Activated CD8-positive, alpha-beta memory T cell treated with anti-CD3 and anti-CD28 coated beads for 1 hour (primary cell): ENCODE measurements at places on chromosomes 4 and X.

DNA sequence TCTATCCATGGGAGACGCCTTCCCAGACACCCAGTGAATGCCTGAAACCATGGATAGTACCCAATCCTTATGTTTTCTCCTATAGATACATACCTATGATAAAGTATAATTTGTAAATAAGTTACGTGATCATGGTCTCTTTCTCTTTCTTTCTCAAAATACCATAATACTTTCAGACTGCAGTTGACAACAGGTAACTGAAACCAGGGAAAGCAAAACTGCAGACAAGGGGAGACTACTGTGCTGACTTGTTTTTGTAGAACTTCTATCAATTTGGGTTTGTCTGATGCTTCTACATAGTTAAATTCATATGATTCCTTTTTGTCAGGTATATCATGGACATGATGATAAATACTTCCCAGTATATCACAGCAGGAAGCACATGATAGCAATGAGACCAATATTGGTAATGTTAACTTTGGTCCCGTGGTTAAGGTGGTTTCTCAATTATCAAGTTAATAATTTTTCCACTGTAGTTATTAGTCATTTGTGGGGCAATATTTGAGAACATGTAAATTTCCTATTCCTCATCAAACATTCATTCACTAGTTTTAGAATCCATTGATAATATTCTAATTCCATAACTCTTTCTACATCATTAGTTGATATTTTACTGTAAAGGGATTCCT is 298.0 kb upstream of the TET2 start:
- no peak for DNase-seq

- peak; percentile 47 for DNase-seq
Measured at GRCh38 chrX:154051201-154051810, 31.6 kb upstream of the IRAK1 start.

GRCh38 chr4:140857111-140857510 is 100.9 kb upstream of the TBC1D9 start:
- no peak for DNase-seq

- no peak for DNase-seq
Measured at GRCh38 chrX:1424147-1424851, 28.4 kb downstream of the ASMTL start.

GRCh38 chr4:124947622-124948265 is 235.2 kb upstream of the ANKRD50 start:
- no peak for DNase-seq

- no peak for DNase-seq
Measured at GRCh38 chrX:66676413-66676812, 37.5 kb upstream of the EDA2R start.

GRCh38 chrX:52988985-52989917 is 30.9 kb upstream of the FAM156A start:
- DNase-seq: no peak

GRCh38 chr4:82046796-82047195 is 327.0 kb downstream of the HNRNPD start:
- no peak for DNase-seq

DNA sequence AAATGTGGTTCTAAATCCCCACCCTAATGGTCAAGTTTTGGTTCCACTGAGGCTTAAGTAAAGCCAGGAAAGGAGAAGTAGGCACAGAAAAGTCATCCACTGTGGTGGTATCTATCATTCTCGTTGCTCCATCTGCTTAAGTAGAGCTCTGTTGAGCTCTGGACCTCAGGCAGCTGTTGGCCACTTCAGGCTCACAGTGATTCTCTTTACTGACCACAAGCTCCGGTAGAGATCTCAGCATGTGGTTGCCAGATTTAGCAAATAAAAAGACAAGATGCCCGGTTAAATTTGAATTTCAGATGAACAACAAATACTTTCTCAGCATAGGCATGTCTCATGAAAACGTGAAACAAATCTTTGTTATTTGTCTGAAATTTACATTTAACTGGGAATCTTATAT is 132.3 kb upstream of the PTCHD1 start:
- no peak for DNase-seq

DNA sequence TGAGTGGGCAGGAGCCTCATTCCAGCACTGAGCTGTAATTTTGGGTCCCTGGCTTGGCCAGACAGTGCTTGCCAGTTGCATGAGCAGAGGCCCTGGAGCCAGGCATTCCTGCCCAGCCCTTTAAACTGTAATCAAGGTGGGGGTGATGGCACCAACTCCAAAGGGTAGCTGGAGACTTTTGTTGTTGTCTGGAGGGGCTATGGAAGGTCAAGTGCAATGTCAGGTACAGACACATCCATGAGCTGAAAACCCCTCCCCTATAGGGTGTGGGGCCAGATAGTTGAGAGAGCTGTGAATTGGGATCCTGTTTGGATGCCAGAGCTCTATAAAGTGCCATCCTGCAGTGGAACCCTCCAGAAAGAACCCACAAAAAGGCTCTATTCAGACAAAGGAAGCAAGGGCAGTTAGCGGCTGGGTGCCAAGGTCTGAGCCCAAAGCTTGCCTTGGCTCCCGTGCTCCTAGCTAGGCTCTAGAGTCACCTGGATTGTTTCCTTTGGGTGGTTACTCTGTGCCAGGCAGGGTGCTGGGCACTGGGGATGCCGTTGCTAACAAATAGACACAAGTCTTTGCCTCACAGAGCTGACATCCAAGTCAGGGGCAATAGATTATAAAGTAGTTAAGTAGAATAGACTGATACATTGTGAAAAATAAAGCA is 163.0 kb downstream of the EFNB1 start:
- DNase-seq: no peak

GRCh38 chr4:128322986-128323385 is 35.4 kb upstream of the PGRMC2 start:
- DNase-seq: no peak

- DNase-seq: peak; percentile 9
Measured at GRCh38 chr4:2570551-2571222, 34.2 kb downstream of the FAM193A start.

GRCh38 chr4:111398906-111399330 is 746.3 kb upstream of the FAM241A start:
- DNase-seq: no peak

DNA sequence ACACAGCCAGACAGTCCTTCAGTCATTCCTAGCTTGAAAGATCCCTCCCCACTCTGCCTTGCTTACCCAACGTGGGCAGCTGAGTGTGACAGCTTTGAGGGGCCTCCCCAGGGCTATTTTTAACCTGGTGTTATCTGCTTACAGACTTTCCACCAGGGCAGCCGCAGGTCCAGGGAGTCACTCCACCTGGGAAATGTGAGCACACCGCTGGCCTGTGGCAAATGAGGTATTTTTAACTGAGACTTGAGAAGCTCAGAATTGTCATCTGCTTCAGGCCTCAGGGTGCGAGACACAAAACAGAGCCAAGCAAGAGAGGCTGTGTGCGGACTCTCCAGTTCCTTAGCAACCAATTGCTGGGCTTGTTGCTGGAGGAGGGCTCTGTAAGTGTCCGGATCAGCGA is 13.0 kb downstream of the CORIN start:
- DNase-seq: no peak

GRCh38 chr4:52850406-52851124 is 11.6 kb upstream of the RASL11B start:
- DNase-seq: no peak

- no peak for DNase-seq
Measured at GRCh38 chr4:67691328-67691727, 9.6 kb downstream of the UBA6 start.

- DNase-seq: peak; percentile 19
Measured at GRCh38 chrX:65601530-65602220, 65.8 kb upstream of the MSN start.

DNA sequence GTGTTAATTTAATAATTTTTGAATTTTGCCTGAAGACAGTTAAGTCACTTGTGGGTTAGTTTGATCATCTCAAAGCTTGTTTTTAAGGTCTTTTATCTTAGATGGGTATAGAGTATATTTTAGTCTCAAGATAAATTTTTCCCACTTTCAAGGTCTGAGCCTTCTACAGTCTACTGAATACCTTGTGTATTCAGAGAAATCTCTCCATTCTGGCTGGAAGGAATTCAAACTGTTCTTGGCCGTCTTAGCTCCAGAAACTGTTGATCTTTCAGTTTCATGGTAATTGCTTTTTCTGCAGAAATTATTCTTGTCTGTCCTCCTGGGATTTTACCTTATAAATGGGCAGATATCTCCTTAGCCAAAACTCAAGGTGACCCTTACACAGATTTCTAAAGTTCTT is 97.9 kb downstream of the GC start:
- no peak for DNase-seq

DNA sequence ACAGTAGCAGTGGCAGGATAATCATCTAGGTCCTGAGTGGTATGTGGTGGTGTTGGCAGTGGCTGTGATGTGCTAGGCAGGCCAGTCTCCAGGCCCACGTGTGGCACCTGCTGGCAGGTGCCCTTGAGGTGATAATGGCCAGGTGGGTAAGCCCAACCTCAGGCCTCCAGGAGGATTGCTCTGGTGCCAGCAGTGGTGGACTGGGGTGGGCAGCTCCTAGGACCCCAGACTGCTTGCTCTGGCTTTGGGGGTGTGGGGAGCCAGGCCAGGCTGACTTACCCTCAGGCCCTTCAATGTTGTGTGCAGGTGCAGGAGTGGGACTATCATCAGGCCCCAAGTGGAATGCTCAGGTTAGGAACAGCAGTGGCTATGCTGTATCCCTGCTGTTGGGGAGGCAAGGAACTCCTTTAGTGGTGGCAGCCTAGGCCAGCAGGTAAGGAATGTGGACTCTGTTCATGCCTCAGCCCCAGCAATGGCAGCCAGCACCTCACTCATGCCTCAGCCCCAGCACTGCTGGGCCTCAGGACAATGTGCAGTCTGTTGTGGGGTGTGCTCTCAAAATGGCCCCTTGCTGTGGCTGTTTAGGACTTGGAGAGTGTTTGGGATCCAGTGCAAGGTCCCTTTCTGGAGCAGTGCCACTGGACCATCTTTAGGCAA is 24.3 kb downstream of the SERPINA7 start:
- DNase-seq: no peak

DNA sequence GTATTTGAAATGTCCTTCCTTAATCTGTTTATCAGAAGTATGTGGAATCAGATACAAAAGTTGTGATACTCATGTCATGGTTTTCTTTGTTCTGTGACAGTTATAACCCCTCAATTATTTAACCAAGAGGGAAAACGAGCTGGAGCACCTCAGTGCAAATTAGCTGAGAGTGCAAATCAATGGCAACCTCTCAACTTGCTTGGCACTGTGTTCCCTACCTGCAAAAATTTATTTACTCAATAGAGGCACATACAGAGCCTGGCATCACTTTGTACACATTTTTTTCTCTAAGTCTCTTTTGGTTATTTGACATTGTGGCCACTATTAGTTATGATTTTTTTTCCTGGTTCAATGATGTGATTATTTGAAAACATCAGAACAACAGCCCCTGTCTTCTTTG is 186.2 kb downstream of the STIM2 start:
- DNase-seq: no peak

DNA sequence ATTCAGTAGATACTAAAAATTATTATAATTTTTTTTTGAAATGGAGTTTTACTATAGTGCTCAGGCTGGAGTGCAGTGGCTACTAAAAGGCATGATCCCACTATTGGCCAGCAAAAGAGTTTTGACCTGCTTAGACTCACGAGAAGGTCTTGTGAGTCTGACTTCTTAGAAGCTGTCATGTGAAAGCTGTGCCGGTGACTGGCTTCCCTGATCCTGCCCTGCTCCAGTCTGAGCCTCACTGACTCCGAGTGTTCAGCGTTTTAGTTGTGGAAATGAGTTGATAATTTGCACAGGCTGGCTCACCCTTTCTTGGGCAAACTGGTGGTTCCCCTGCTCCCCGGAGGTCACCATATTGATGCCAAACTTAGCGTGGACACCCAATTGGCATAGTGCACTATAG is 16.4 kb upstream of the CXCL8 start:
- no peak for DNase-seq

- no peak for DNase-seq
Measured at GRCh38 chr4:88147799-88148217, 10.6 kb downstream of the ABCG2 start.

DNA sequence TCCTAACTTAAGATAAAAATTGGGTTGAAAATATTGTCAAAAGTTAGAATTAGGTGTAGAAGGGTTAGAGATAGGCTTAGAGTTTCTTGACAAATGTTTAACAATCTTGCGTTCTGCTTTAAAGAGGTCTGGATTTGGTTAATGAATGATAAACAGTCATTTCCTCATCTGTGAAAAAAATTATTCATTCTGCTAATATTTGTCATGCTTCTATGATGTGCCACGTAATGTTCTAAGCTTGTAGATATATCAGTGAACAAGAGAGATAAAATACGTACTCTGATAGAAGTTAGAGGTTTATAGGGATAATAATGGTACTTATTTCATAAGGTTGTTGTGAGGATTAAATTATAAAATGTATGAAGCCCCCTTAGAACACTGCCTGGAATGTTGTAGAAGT is 443.0 kb upstream of the GALNT7 start:
- no peak for DNase-seq

- no peak for DNase-seq
Measured at GRCh38 chrX:72393836-72394517, 88.3 kb upstream of the CITED1 start.

DNA sequence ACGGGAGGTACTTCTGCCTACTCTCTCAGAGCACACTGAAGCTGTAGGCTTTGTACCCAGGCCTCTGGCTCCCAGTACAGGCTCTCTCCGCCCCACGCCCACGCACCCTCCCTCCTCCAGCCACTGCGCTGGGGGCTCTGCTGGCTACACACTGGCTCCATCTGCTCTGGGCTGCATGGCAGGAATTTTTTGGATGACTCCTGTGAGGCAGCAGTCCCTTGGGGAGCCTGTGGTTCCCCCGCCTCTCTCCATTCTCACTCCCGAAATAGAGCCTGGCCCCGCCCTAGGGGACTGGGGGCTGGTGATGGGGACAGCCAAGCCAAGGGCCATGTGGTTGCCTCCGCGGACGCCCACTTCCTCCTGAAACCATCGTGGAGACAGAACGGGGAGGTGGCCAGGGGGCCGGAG is 58.1 kb upstream of the ADRA2C start:
- no peak for DNase-seq

DNA sequence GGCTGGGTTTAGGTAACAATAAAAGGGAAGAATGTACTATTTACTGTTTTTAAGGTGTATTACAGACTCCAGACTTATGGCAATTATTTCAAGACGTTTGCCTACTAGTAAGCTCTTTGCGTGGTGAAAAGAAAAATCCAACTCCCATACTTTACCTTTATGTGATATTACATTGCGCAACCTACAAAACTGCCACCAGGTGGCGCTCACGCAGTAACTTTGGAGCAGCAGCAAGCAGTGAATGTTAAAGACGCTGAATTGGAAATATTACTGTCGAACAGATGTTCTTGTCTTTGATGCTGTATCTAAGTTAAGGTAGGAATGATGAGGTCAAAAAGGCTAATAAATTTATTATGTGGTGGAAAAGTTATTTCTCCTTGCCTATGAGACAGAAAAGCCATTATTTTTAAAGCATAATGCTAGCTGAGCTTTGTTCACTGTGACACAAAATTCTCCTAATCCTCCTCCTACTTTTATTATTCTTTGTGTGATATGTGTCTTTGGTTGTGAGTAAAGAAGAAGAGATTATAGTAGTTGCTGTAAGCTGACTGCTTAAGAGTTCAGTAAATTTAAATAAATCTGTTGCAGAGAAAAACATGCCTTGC is 1099.8 kb upstream of the TENM3 start:
- peak; percentile 6 for DNase-seq

- no peak for DNase-seq
Measured at GRCh38 chr4:169164669-169165415, 105.9 kb downstream of the SH3RF1 start.

- no peak for DNase-seq
Measured at GRCh38 chr4:94757192-94758140, at the start of gene BMPR1B. BMPR1B (plus strand) TSS chr4:94757955; CDS start chr4:95104425, 346,470 bp downstream.
